Omental fat pad (tissue), 4 donors: ENCODE measurements at places on chromosomes 5 and 9. TPM values are rescaled to one million over a fixed set of nuclear protein-coding genes. Genes with fewer than 3 reads are reported as not detected.
A peak's percentile ranks its signal among the peaks of the same experiment; 100 is the strongest.

DNA sequence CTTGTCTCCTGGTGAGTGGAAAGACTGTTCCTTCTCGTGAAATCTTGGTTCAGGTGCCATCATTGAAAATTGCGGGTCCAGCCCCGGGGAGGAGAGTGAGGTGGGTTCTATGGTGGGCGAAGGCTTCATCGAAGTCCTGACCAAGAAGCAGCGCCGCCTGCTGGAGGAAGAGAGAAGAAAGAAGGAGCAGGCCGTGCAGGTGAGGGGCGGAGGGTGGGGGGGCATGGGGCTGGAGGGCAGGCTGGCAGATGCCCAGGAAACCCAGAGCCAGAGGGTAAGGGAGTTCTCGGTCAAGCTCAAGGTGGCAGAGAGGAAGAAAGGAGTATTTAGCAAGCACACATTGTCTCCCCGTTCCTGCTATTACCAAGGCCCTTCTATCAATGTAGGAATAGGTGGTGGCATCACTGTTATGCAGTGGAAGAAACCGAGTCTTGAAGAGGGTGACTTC, 24.3 kb upstream of the POMT1 start:
- no peak for DNase-seq

- no peak for DNase-seq
These were observed 147.6 kb downstream of the GAPVD1 start for GRCh38 chr9:125409217-125409636.

Gene OR5C1
- total RNA-seq: not detected

GRCh38 chr9:92300936-92301335, 7.4 kb upstream of the IARS1 start:
- no peak for DNase-seq

DNA sequence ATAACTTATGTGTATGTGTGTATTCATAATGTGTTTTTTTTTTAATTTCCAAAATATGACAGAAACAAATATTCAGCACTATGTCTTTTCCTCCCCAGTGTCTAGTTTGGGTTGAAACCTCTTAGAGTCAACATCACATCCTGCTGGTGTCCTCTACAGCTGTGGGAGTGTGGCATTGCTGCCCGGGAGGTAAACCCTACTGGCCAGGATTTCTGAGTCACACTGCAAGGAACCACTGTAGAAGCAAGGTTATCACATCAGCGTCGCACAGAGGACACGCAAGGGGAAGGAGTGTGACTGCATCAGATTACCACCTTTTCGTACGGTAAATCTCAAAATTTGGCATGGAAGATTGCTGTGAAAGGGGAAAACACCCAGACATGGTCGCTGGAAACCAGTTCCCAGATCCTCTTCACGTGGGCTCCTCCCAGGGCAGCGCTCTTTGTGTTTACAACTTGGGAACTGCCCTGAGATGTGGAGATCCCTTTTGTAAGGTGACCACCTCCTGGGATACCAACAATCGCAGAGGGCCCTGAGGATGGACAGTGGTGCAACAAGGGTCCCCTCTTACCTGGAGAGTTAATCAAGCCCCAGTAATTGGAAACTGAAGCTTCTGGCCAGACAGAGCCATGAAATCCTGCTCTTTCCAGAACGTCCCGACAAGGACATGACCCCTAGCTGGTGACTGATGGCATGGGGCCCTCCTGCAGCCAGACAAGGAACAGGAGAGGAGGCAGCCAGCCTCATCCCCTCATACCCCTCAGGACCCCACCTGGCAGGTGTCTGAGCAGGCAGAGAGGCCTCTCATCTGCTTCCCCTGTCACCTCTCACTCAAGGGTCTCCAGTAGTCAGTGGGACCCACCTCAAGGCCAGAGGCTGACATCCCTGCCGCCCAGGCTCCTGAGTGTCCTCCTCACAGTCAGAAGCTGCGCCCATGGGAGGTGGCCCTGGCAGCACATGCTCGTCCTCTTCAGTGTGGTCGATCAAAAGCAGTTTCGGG, 194.7 kb downstream of the MED10 start:
- no peak for DNase-seq

DNA sequence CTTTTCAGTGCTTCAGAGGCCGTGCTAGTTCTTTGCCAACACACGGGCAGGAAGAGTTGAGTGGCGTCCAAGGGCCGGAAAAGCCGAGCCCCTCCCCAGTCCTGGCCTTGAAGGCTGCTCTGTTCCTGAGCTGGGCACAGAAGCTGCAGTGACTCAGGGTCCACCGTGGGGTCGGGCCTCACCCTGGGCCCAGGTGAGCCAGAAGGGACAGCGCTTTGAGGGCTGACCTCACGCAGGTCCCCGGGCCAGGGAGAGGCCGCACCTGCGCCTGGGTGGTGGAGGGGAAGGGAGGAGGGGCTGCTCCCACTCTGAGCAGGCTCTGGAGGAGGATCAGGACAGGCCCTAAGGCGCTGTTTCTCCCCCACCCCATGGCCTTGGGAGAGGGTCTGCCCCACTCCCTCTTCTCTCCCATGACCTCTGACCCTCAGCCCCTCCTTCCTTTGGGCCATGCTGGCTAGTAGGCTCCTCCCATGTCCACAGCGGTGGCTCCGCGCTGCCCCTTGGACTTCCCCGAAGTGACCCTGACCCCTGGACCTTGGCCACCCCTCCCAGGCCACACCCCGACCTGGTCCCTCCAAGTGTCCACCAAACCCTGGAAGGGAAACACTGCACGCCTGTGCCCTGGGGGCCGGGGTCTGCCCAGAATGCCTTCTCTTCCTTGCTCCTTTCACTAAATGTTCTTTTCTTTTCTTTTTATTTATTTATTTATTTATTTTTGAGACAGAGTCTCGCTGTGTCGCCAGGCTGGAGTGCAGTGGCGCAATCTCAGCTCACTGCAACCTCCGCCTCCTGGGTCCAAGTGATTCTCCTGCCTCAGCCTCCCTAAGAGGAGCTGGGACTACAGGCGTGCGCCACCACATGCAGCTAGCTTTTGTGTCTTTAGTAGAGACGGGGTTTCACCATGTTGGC, 19.7 kb upstream of the SLC6A19 start:
- no peak for DNase-seq

Gene AIF1L
- total RNA-seq: 19.9 TPM

GRCh38 chr5:127445328-127445727, 72.1 kb upstream of the PRRC1 start:
- no peak for DNase-seq

DNA sequence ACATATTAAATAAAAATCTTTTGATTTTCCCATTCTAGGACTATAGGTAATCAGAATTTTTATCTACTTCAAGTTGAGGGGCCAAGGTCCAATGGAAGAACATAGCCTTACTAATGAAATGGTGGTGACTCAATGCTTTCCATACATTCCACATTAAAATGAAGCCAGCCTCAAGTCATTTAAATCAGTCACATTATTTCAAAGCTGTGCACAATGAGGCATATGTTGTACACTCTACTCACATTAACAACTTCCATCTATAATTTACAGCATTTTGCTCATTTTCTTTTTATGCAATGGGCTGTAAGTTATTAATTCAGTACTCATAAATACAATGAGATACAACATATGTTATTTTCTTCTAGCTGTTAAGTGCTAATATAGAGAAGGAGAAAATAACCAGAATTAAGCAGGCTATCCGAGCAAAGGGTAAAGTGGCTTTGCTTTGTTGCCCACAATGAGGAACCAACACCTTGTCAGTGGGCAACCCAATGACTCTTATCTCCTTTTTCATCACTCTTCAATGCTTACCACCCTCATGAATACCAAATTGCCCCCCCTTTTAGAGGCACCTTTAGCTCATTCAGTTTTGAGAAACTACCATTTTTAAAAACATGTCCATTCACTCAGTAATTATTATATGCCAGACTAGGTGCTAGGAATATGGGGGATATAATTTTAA, 52.4 kb downstream of the TTLL11 start:
- DNase-seq: no peak

Gene SOX30
- not detected for total RNA-seq

Gene PCDHA13
- 1.2 TPM for total RNA-seq

- DNase-seq: no peak
These were observed 60.9 kb downstream of the ZNF354C start for GRCh38 chr5:179120951-179121666.

DNA sequence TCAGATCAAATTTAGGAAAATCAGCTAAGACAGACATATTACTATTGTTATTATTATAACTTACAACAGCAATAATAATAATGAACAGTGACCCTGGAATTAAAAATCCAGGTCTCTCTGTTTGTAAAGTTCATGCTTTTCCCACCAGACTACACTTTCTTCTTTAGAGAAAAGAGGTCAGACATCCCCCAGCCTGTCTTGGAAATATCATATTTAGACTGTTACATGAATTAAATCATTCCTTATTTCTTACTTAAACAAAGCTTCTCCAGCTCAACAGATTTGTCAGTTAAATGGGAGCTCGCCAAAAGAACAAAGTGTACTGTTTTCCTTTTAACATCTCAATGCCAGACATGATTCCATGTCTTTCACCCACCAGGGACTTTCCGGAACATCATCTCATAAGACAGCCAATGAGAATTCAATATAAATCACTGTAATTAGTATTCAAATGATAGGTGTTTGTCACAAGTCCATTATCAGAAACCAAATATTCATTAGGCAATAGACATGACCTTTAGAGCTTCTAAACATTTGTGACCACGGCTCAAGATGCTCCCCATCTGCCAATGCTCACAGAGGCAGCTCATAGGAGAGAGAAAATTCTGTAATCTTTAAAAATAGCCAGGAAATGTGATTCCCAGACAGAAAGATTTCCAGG, 351.9 kb downstream of the ENC1 start:
- no peak for DNase-seq

DNA sequence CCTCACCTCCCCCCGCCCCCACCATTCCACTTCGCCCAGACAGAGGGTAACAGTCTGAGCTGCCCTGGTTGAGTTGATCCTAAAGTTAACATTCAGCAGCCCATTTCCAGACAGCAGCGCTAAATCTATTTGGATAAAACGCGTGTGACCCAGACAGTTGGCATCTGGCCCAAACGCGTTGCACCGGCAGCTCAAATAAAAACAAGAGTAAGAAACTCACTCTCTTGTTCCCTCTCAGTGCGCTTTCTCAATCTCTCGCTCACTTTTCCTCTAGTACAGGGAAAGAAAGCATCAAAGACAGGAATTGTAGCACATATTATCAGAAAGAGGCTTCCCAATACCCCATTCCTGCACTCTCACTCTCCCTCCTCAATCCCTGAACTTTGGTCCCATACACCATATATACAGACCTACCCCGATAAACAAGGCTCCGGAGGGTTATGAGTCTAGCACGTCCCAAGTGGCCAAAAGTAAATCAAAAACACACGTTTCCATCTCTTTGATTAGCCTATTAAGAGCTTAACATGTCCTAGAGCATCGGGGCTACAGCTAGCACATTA, 1.3 kb downstream of the ADAMTS6 start:
- peak; percentile 66 for DNase-seq
